ENCODE measurements at places on chromosomes 7 and 10.

DNA sequence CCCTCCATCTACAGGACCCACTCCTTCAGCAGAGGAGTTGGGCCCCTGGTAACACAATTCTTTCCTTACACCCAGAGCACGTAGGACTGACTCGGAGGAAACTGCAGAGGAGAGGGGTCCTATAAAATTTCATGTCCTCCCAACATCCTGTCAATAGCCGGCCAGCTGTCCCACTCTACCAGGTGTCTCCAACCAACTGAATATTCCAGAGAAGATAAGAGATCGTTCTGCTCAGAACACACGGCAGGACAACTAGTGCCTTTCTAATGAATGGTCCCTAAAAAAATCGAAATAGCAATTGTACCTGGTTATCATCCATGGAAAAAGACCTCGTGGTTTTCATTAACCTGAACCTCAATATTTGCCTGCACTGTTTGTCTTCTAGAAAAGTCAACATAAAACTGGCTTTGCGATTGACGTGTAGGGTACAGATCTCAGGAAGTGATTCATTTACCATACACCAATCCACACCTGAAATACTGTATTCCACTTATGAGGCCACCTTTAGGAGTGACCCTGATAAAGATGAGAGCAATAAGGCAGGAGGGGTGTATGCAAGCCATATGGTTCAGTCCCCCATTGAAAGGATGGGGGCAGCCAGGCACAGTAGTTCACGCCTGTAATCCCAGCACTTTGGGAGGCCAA, 111.7 kb downstream of the PARP12 start:
- H3K27me3 ChIP-seq, result peaks cover 5% of the 10 kb centered on the region
- DNase-seq, result no peak
- peaks cover 3% of the 10 kb centered on the region for H3K36me3 ChIP-seq
- no peaks in the 10 kb centered on the region for H3K4me1 ChIP-seq

GRCh38 chr10:17871036-17871435, 61.9 kb downstream of the MRC1 start:
- H3K27me3 ChIP-seq, result no peaks in the 10 kb centered on the region
- H3K36me3 ChIP-seq, result no peaks in the 10 kb centered on the region
- no peak overlapping the region for H3K27ac ChIP-seq
- H3K4me3 ChIP-seq, result no peak overlapping the region
- DNase-seq, result no peak
- no peaks in the 10 kb centered on the region for H3K4me1 ChIP-seq

DNA sequence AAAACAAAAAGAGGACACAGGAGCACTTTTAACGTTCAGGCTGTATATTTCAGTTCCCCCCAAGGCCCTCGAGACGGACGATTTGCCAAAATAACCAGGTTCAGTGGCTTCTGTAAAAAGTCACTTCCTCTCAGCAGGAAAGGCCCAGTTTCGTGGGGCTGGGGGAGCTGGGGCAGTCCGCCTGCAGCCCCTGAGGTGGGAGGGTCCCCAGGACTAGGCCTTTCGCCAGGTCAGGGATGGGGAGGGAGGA, 28.8 kb downstream of the WDR86 start:
- peaks cover 27% of the 10 kb centered on the region for H3K27me3 ChIP-seq
- no peak for DNase-seq
- H3K4me3 ChIP-seq, result no peak overlapping the region
- no peak overlapping the region for H3K27ac ChIP-seq
- peaks cover 9% of the 10 kb centered on the region for H3K4me1 ChIP-seq

DNA sequence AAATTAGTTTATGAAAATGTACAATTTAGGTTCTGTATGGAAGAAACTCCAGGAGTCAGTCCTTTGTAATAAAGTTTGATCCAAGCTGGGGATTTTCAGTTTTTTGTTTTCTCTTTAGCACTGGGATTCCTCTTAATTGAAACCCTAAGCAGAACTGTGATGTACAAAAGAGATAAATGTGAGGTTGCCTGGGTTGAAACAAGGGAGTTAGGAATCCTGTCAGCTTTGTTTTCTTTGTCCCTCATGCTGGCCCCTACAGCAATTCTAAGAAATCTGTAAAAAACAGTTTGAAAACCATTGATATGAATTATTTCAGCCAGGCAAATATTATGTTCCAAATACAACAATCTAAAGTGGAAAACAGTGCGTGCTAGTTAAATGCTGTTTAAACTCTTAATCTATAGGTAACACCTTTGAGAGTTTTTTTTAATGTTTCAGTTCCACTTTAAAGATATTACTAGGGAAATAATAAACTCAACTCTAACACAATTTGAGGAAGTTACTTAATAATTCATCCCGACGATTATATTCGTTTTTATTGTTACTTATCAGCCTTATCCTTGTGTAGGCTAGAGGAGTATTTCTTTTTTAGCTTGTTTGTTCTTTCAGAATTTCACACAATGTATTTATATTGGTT, 65.3 kb downstream of the SGCE start:
- H3K27ac ChIP-seq, result no peak overlapping the region
- H3K4me3 ChIP-seq, result no peak overlapping the region
- H3K27me3 ChIP-seq, result no peaks in the 10 kb centered on the region
- no peaks in the 10 kb centered on the region for H3K36me3 ChIP-seq

GRCh38 chr7:48511080-48511479, 339.8 kb downstream of the ABCA13 start:
- H3K4me3 ChIP-seq, result no peak overlapping the region
- no peaks in the 10 kb centered on the region for H3K27me3 ChIP-seq
- H3K4me1 ChIP-seq, result no peaks in the 10 kb centered on the region
- no peak for DNase-seq
